ENCODE measurements at places on chromosomes 7 and 10.

GRCh38 chr7:135792866-135793265 lies 44.3 kb upstream of the FAM180A start:
- no peaks in the 10 kb centered on the region for H3K27me3 ChIP-seq
- H3K27ac ChIP-seq, result no peak overlapping the region
- DNase-seq, result no peak
- no peaks in the 10 kb centered on the region for H3K36me3 ChIP-seq
- no peaks in the 10 kb centered on the region for H3K4me1 ChIP-seq
- no peak overlapping the region for H3K4me3 ChIP-seq

- peaks cover 8% of the 10 kb centered on the region for H3K4me1 ChIP-seq
- no peak overlapping the region for H3K27ac ChIP-seq
- DNase-seq, result peak; percentile 53
- no peaks in the 10 kb centered on the region for H3K27me3 ChIP-seq
Measured at GRCh38 chr7:96414931-96415292, 93.0 kb upstream of the SLC25A13 start.

- peaks cover 56% of the 10 kb centered on the region for H3K27me3 ChIP-seq
- H3K27ac ChIP-seq, result no peak overlapping the region
- no peaks in the 10 kb centered on the region for H3K36me3 ChIP-seq
- peaks cover 3% of the 10 kb centered on the region for H3K4me1 ChIP-seq
Measured at GRCh38 chr10:48608279-48608681, 3.4 kb upstream of the ARHGAP22 start.

DNA sequence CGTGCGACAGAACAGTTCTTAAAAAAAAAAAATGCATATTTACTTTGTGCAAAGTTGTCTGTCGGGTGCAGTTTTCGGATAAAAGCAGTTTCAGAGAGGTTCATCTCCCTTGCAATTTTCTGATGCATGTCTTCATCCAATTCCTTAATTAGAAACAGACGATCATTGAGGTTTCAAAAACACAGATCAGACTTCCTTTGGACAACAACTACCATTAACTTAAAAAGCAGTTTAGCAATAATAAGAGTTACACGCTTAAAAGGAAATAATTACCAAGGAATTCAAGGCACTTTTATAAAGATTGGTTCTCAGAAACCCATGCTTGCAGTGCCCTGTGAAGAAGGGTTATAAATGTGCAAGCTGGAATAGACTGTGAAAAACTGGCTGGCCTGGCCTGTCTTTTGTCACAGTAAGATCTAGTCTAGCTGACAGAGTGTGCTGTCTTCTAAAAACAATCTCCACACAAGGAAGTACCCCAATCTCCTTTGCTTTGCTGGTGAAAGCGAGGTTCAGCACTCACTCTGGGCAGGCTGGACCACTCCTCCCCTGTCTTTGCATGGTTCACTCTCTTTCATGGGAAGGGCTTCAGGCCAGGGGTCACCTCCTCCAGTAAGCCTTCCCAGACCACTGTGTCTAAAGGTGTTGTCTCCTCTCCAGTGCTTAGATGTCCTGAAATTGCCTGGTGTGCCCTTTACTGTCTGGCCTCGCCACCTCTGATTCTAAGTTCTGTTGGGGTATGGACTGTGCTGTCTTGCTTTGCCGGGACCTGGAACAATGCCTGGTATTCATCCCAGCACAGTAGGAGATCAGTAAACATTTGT lies 34.8 kb upstream of the HNRNPH3 start:
- no peak overlapping the region for H3K4me3 ChIP-seq
- H3K27me3 ChIP-seq, result no peaks in the 10 kb centered on the region
- H3K36me3 ChIP-seq, result no peaks in the 10 kb centered on the region
- DNase-seq, result no peak

- H3K4me3 ChIP-seq, result no peak overlapping the region
- H3K27me3 ChIP-seq, result peaks cover 7% of the 10 kb centered on the region
- H3K36me3 ChIP-seq, result peaks cover 4% of the 10 kb centered on the region
- no peak for DNase-seq
- no peak overlapping the region for H3K27ac ChIP-seq
Measured at GRCh38 chr7:128948976-128949760, 11.4 kb downstream of the IRF5 start.

GRCh38 chr7:135275971-135276580 lies 42.4 kb downstream of the STRA8 start:
- no peak for DNase-seq
- no peak overlapping the region for H3K27ac ChIP-seq
- peaks cover 3% of the 10 kb centered on the region for H3K4me1 ChIP-seq
- H3K36me3 ChIP-seq, result no peaks in the 10 kb centered on the region
- no peak overlapping the region for H3K4me3 ChIP-seq
- H3K27me3 ChIP-seq, result peaks cover 18% of the 10 kb centered on the region

- H3K4me1 ChIP-seq, result no peaks in the 10 kb centered on the region
- peaks cover 9% of the 10 kb centered on the region for H3K36me3 ChIP-seq
- no peak overlapping the region for H3K4me3 ChIP-seq
- peaks cover 5% of the 10 kb centered on the region for H3K27me3 ChIP-seq
- no peak overlapping the region for H3K27ac ChIP-seq
Measured at GRCh38 chr10:110323503-110323902, 18.8 kb upstream of the SMNDC1 start.

Measured in neural crest cell (in vitro differentiated cells).